ENCODE measurements at places on chromosomes 2 and 18.

GRCh38 chr2:216006164-216006663 lies 7.1 kb downstream of the MREG start:
- peak; percentile 13 for DNase-seq

- no peak for DNase-seq
Measured at GRCh38 chr2:210617318-210617717, 60.9 kb downstream of the CPS1 start.

DNA sequence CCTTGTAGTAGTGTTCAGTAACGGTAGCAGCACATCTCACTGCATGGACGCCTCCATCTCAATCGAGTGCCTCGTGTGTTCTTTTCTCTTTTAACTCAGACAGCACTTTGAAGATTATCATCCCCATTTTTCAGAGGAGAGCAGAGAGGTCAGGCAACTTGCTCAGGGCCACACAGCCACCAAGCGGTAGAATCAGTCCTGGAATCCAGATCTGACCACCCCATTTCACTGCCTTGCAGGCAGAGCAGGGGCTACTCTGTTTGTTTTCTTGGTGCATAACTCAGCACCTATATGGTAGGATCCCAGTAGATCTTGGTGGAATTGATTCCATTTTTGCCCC lies 129.5 kb downstream of the SMAD7 start:
- no peak for DNase-seq

GRCh38 chr18:41077076-41077475 lies 878.0 kb upstream of the PIK3C3 start:
- no peak for DNase-seq

GRCh38 chr18:77207540-77207939 lies 42.1 kb upstream of the GALR1 start:
- DNase-seq, result peak; percentile 36

DNA sequence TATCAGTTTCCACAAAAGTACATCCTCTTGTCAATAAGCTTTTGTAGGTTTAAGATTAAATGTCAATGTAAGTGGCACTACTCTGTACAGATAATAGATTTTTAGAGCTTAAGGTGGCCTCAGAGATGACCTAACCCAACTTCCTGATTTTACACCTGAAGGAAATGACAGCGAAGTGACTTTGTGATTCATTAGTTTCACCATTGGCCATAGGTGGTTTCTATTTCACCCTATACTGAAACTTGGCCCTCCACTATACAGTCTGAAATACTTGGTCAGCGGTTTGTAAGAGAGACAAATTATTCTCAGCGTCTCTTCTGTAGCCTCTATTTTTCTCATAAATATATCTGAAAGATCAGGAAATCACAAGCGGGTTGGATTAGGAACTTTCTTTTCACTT lies 330.4 kb upstream of the FAM98A start:
- no peak for DNase-seq

DNA sequence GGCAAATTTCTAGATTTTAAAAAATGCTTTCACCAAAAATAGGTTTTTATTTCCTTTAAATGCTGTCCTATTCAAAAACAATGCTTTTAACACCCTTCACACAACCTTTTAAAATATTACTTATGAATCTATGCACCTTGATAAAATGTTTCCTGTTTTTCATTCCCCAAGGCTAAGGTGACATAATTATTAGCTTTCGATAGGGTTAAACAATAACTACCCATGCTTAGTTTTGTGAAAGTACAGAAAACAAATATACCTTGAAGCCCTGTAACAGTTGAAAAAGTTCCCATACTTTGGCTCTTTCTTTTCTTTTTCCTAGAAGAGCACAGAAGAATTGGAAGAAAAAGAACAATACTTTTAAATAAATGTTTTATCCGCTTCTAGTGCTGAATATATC lies 54.9 kb upstream of the ITPRID2 start:
- DNase-seq, result no peak

- DNase-seq, result no peak
Measured at GRCh38 chr18:35504996-35505395, 7.2 kb upstream of the INO80C start.

GRCh38 chr2:109069331-109070194 lies 59.4 kb upstream of the SH3RF3 start:
- DNase-seq, result no peak

DNA sequence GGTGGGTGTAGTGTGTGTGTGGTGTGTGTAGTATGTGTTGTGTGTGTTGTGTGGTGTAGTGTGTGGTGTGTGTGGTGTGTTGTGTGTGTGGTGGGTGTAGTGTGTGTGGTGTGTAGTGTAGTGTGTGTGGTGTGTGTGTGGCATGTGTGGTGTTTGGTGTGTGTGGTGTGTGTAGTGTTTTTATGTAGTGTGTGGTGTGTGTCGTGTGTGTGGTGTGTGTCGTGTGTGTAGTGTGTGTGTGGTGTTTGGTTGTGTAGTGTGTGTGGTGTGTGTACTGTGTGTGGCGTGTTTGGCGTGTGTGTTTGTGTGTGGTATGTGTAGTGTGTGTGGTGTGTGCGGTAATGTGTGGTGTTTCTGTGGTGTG lies 4.7 kb upstream of the RTP5 start:
- DNase-seq, result no peak

GRCh38 chr2:20523073-20523798 lies 76.4 kb downstream of the RHOB start:
- no peak for DNase-seq

DNA sequence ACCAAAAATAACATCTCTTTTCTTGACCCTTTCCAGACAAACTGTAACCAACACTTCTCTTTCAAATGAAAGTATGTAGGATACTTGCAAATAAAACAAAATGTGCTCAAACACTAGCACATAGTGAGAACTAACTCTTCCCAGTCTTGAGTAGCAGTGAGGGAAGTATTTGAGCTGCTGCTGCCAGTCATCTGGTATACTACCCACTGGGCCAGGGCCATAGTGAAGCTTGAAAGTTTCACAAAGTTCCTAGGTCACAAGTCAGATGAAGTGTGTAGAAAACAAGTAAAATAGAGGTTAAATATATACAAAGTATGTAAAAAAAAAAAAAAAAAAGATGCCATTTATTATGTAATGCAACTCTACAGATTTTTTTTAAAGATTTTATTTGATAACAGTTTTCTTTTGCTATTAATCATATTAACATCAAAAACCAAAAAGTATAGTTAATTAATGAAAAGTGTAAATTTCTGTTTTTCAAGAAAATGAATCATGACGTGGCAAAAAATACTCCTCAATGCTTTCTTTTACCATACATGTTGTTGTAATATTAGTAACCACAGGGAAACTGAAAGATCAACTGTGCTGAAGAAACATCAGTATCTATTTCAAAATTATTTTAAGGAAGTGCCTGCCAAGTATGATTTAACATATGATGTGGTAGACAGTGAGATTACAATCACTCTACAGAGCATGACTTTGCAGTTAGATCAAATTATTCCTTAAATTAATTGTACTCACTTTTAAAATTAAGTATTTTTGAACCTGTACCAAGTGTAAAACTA lies 21.6 kb upstream of the TRIB2 start:
- DNase-seq, result no peak

DNA sequence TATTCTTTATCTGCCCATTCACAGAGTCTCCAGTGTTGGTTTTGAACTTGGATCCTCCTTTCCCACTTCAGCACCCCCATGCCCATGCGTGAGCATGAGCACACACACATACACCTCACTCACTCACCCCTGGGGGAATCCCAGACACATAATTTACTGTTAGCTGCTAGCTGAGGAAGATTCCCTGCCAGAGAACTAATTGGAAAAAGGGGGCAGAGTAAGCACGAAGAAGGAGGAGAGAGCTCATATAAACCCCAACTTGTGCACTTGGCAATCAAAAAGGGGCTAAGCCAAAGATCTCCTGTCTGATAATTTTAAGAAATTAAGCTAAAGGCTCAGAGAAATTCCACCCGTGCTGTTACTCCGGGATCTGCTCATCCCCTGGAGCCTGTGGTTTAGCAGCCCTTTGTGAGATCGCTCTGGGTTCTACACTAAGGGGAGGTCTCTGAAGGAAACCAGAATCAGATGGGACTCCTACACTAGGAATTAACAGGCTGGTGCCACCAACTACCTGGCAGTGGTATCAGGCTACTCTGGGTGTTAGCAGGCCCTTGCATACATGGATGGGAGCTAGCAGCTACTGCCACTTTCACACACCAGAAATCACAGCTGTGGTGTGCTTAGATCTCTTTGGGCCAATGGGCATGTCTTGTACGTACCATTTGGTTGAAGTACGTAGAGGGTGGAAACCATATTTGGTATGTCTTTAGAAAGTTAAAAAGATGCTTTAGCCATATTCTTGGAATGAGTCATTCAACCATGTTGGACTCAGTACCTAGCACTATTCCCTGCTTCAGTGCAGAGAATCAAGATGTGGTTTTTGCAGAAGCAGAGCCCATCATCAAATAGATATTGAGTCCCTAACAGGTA lies 95.6 kb upstream of the SLC14A2 start:
- DNase-seq, result no peak

DNA sequence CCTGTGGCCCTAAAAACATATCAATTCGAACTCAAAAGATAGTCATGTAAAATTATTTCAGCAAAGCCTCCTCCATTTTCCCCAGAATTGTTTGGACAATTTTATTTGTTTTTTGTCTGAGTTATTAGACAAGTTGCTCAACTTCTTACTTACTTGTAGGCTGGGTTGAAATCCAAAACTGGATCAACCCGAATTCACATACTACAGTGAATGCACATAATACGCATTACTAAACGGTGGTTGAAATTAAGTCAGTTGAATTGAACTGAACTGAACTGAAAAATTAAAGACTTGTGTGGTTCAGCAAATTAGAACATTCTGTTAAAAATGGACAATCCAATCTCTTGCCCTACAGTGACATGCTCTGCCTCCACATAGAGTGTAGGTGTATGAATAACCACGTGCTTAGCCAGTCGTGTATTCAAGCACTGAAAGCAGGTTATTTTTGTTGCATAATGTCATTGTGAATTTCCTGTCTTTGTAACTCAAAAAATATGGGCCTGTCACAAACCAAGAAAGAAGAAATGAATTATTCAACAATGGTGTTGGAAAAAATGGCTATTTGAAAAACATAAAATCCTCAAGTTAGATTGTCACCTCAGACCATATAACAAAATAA lies 441.0 kb downstream of the TXNL1 start:
- DNase-seq, result no peak

GRCh38 chr2:200810252-200810997 lies 1.3 kb upstream of the BZW1 start:
- DNase-seq, result no peak

- DNase-seq, result no peak
Measured at GRCh38 chr2:101516823-101517690, 42.1 kb upstream of the RFX8 start.

DNA sequence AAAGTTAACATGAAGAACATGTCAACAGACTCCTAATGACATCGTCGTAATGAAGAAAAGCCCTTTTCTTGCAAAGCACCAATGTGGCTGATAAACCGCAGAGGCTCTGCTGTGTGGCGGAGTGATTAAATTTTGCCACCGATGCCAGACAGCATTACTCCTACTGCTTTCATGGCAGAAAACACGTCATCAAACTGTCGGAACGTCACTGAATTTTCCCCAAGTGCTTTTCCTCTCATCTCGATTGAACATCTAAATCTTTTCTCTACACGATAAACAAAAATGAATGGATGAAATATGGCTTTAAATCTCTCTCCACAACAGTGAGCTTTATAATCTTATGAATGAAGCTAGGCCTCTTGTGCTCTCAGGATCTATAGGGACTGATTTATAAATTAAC lies 159.8 kb upstream of the REG3G start:
- no peak for DNase-seq

DNA sequence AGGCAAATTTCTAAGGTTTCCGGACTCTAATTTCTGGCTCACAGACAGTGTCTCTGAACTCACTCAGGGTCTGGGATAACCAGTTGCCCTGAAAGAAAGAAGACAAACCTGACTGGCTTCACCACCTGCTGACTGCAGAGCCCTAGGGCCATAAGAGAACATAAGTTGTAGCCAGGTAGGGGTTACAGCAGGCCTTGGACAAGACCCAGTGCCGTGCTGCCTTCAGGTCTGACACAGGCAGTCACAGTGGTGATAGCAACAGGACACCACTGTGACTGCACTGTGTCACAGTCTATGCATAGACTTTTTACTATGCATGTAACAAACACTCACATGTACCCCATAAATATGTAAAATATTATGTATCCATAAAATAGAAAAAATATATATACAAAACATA lies 508.5 kb downstream of the PID1 start:
- DNase-seq, result no peak

DNA sequence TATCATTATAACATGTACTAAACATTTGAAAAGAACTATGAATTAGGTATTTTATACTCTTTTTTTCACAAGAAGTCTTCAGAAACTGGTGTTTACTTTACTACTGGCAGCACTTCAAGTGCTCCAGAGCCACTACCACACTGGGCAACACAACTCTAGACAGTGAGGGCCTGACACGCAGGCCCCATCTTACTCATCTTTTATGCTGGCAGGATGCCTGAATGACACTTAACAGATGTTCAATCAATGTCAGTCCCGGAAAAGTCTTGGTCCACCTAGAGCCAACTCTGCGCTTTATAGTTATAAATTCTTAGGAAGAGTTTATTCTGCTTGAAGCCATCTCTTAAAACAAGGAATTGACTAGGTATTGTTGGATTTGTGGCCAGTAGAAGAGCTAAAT lies 8.7 kb upstream of the WIPF1 start:
- DNase-seq, result no peak

GRCh38 chr2:203718087-203718486 lies 11.6 kb downstream of the CD28 start:
- no peak for DNase-seq

GRCh38 chr2:126751477-126751876 lies 95.5 kb downstream of the GYPC start:
- no peak for DNase-seq

DNA sequence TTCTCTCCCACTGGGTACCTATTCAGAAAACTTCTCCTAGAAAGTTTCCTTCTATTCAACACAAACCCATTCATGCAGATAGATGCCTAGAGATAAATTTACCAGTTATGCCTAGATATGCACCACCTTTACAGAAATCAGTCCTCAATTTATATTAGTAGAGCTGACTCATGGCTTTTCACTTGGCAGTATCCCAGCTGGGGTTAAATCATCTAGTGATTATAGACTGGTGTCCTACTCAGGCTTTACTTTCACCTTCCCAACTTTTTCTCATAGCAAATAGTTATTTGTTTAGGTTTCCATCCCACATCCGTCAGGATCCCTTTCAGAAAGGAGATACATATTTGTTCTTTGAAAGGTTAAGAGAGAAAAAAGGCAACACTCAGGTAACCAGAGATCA lies 124.5 kb downstream of the AQP4 start:
- no peak for DNase-seq

Data from activated CD4-positive, alpha-beta T cell treated with anti-CD3 and anti-CD28 coated beads, Interleukin-2, amount 50 U/mL, for 24 hours (primary cell).